ENCODE measurements at places on chromosomes 3 and 15.

DNA sequence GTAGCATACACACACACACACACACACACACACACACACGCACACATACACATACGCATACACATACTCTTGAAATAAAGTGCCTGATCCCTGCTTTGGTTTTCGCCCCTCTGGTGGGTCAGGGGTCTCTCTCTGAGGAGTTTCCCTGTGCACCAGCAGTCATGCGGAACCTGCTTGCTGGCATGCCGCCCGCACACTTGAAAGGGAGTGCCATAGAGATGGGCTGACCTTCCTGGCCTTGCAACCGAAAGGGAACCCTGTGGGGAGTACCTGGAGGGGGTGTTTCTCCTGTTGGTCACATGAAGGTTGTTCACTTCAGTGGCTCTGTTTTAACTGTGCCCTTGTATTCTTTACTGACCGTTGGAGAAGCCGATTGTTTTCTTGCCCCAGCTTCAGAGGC lies 752.3 kb downstream of the NR2F2 start:
- DNase-seq, result no peak

DNA sequence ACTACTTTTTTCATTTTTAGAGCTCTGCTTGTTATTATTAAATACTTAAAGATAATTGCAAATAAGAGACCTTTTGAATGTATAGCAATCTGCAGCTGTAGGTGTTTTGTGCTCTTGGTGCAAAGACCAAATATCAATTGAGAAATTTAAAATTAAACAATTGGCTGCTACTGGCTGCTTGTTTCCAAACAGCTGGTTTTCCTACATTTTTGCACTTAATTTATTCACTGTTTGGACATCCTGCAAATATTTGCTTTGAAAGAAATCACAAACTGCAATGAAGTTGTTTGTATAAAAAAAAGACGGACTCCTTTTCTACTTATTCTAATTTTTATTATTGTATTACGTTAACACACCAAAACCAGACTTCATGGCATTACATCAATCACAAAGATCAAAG lies 35.6 kb downstream of the MED12L start:
- DNase-seq, result no peak

DNA sequence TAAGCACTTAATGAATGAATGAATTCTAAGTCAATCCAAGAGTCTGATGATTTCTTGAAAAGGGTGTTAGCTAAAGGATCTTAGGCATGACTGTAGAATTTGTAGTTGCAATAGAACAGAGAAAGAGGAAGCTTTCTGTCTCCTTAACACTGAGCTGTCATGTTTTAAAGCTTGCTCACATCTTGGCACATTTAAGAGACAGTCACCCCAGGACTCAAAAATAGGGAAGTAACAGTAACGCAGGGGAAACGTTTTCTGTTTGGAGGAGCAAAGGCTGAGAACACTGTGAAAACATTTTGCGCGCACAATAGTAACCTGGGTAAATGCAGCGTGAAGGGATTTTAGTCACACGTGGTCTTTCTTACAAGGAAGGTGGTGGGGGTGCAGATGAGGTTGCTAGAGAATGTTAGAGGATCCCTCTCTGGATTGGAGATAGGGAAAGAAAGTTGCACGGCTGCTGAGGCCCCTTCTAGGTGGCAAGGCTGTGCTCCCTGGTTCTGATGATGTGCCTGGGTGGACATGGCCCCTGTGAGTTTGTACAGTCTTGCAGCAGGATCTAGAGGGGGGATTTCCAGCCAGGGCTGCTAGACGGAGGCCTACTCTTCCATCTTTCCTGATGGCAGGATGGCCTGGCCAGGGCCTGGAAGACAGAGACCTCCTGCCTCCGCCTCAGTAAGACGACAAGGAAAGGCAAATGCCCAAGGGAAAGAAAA lies 12.0 kb downstream of the STARD5 start:
- no peak for DNase-seq

DNA sequence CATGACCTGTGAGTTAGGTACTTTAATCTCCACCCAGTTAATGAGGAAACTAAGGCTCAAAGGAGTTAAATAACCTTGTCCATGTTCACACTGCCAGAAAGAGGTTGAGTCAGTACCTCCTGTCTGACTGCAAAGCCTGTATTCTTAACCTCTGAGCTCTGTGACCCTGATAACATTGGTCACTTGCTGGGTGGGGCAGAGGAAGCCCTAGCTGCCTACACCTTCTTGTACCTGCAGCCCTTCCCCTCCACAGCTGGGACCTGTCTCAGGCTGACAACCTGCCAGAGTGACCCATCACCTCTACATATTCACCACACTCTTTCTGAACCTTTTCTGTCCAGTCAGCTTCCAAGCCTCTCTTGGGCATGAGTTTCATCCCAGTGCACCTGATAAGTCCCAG lies 106.1 kb upstream of the HES1 start:
- no peak for DNase-seq

DNA sequence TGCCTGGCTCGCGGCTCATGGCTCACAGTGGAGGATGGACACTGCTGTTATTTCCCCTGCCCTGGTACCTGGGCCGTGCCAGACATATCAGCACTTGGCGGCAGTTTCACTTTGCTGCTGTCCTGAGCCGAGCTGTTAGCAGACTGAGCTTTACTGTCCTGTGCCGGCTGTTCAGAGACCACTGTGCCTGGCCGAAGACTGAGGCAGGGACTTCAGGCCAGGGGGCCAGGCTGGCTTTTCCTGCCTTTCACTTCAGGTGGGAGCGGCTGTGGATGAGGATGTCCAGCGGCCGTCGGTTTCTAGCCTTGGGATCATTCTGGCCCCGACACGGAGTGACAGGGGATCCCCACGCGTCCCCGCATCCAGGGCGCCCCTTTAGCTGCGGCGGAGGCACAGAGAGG lies 1.1 kb downstream of the ATP10A start:
- no peak for DNase-seq

- peak; percentile 32 for DNase-seq
Observed at GRCh38 chr3:158801696-158802408, at the start of gene MFSD1. MFSD1 (plus strand) TSS chr3:158802054; CDS start chr3:158802153, 99 bp downstream.

GRCh38 chr3:37833302-37834186 lies 28.1 kb upstream of the CTDSPL start:
- no peak for DNase-seq

DNA sequence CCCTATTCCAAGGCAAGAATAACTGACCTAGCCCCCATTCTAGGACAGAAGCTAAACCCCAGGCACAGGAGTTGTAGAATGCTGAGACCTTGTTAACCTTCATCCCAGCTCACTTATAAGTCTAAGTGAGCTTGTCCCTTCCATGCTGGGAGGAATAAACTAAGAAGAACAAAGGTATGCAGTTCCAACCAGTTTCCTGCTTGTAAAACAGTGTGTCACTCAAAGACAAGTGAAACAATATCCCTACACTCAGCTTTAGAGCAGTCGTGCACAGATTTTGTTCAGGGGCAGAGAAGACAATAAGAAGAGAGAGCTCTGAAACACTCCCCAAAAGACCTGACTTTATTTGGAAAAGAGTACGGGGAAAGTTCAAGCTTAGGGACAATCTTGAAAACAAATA lies 292.1 kb downstream of the CGGBP1 start:
- DNase-seq, result no peak

GRCh38 chr15:81308260-81308659 lies 15.7 kb downstream of the STARD5 start:
- DNase-seq, result no peak

DNA sequence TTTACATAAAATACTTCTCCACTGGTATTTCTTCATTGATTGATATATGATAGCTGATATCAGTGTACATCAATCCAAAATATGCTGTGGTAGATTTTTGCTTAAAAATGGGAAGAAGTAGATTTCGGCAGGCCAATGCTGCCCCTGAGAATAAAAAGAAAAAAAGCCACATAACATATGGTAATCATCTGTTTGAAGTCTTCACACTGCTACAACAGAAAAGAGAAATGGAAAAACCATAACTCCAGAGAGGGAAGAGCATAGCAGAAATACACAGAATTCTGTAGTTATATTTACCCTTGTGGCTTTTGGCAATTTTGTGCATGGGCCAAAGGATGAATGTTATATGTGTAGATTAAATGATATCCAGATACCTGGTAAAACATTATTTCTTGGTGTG lies 143.1 kb upstream of the KCNMB2 start:
- DNase-seq, result no peak

DNA sequence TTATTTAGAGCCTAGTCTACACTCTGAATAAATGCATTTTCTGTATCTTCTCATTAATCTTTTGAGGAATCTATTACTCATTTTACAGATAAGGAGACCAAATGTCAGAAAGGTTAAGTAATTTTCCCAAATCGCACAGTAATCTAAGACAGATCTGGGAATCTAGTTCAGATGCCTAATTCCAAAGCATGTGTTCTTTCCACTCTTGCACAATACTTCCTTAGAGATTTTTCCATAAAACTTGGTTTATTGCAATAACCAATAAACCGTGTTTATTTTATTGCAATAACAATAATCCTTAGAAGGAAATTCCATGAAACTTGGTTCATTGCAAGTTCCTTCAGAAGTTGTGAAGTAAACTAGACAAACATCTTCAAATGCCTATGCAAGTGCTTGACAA lies 17.4 kb upstream of the COL8A1 start:
- no peak for DNase-seq

- DNase-seq, result no peak
Observed at GRCh38 chr3:45890405-45890804, 4.1 kb downstream of the CCR9 start.

- no peak for DNase-seq
Observed at GRCh38 chr3:185916042-185916833, 21.6 kb downstream of the TRA2B start.

DNA sequence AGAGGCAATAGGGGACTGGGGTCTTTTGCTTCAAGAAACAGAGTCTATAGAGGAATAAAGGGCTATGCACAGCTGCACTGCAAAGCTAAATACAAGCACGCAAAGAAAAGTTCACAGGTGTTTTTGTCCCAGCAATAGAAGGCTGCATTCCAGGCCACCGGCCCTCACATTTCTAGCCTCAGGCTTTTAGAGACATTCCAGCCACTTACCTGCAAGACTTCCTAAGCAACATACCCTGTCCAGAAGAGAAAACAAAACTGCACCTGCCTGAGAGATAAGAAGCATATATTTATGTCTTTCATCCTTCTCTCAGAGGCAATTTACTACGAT lies 220.5 kb downstream of the OPA1 start:
- DNase-seq, result no peak

DNA sequence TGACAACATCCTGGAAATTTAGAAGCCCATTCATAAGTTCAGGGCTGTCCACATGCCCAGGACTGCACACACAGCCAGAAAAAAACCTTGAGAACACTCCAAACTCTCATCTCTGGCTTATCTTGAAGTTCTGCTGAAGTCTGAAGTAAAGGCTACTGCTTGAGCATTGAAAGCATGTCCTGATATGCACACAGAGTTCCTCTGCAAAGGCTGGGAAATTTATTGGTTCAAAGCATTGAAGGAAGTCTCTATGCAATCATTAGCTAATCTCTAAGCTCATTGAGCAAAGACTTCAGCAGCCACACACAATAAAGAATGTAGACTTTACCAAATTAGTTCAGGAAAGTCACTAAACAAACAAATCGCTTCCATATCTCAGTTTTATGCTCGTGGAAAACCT lies 162.0 kb upstream of the STT3B start:
- DNase-seq, result no peak

- DNase-seq, result no peak
Observed at GRCh38 chr15:100281096-100281917, 60.5 kb downstream of the ADAMTS17 start.

- no peak for DNase-seq
Observed at GRCh38 chr3:101077361-101078011, 84.3 kb upstream of the ABI3BP start.

GRCh38 chr3:161273589-161274218 lies 52.6 kb downstream of the NMD3 start:
- peak; percentile 6 for DNase-seq

DNA sequence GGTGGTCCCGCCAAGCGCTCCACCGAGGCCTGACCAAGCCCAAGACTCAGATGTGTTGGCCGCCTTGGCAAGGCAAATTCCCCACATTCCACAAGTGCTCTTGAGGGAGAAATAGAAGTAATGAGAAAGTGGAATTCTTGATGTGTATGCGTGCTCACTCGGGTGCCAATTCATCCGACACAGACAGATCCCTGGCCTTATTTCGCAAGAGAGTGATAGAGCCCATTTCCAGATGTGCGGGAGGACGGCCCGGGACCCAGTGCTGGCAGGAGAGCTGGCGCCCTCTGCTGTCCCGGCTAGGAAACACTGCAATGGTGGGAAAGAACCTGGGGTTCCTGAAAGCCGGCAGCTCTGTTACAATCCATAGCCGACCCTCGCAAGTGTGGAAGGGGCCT lies 76.0 kb downstream of the HMG20A start:
- peak; percentile 35 for DNase-seq

DNA sequence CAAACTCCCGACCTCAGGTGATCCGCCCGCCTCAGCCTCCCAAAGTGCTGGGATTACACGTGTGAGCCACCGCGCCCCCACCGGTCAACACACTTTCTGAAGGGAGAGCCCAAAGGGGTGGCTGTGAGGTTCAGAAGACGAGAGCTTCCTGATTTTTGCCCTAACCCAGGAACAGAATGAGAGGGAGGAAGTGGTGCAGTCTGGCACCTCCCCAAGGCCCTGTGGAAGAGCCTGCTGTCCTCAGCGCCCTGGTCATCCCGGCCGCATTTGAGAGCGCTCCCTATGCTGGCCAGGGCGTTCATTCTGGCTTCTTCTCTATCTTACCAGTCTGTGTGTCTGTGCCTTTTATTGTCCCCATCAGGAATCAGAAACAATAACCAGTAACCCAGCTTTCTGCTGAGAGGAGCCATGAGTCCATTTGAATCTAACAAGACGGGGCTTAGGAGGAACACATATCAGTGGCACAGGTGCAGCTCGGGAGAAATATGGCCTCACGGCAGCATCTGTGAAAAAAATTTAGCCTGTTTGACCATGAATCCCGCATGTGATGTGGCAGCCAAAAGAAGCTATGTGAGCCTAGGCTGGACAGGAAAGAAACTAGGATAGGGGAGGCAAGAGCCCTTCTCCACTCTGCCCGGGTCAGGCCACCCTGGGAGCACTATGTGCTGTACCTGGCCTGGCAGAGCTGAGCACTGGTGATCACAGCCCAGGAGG lies 12.9 kb downstream of the BDH1 start:
- DNase-seq, result no peak

- no peak for DNase-seq
Observed at GRCh38 chr15:63234451-63234870, 42.9 kb upstream of the APH1B start.

All from NCI-H748 treated with DMSO at 0.1 percent for 48 hours (cell line).